Right ventricle myocardium inferior (tissue), 1 donor: ENCODE measurements at places on chromosomes 6 and 20. TPM values are rescaled to one million over a fixed set of nuclear protein-coding genes. Genes with fewer than 3 reads are reported as not detected.

DNA sequence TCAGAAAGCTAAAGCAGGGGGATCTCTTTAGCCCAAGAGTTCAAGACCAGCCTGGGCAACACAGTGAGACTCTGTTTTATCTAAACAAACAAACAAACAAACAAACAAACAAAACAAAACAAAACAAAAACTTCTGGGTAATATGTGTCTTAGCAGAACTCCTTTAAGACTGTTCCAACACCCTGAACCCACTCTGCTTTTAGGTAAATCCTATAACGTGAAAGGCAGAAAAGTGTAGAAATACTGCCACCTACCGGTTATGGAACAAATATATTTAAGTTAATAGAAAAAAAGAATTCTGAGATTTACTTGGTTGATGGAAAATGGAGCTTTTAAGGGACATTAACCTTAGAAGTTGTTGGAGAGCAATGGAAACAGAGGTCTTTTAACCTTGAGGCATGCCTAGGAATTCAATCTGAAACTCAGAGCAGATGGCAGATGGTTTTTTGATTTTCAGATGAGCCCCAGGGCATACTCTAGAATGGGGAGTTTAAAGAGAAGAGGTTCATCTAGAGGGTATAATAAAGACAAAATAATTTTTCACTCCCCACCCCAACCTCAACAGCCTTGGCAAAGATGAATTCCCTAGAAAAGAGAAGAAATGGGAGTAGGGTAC, 38.5 kb downstream of the SOD2 start:
- DNase-seq: no peak

The MYMX gene
- not detected for total RNA-seq

- no peak for DNase-seq
Measured at GRCh38 chr6:105991561-105992314, 94.4 kb upstream of the PRDM1 start.

GRCh38 chr6:88538130-88538706, 372.1 kb upstream of the CNR1 start:
- DNase-seq: no peak

DNA sequence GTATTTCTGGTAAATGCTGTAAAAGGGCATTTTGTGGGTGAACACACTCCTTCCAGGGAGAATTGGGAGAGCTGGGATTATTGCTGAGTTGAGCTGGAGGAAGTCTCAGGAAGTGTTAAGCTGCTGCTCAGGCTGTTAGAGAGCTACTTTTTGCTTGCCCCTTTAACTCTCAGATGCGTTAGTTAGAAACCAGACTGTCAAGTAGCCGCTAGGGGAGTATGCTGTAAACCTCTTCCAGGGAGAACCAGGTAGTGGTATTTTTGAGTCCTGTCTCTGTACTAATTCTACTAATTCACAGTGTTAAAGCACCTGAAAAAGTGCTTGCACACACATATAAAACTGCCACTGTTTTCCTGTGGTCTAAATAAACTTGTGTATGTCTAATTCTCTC, 6.6 kb upstream of the GFRAL start:
- no peak for DNase-seq

The DDO gene
- 29.7 TPM for total RNA-seq

The STMND1 gene
- not detected for total RNA-seq

DNA sequence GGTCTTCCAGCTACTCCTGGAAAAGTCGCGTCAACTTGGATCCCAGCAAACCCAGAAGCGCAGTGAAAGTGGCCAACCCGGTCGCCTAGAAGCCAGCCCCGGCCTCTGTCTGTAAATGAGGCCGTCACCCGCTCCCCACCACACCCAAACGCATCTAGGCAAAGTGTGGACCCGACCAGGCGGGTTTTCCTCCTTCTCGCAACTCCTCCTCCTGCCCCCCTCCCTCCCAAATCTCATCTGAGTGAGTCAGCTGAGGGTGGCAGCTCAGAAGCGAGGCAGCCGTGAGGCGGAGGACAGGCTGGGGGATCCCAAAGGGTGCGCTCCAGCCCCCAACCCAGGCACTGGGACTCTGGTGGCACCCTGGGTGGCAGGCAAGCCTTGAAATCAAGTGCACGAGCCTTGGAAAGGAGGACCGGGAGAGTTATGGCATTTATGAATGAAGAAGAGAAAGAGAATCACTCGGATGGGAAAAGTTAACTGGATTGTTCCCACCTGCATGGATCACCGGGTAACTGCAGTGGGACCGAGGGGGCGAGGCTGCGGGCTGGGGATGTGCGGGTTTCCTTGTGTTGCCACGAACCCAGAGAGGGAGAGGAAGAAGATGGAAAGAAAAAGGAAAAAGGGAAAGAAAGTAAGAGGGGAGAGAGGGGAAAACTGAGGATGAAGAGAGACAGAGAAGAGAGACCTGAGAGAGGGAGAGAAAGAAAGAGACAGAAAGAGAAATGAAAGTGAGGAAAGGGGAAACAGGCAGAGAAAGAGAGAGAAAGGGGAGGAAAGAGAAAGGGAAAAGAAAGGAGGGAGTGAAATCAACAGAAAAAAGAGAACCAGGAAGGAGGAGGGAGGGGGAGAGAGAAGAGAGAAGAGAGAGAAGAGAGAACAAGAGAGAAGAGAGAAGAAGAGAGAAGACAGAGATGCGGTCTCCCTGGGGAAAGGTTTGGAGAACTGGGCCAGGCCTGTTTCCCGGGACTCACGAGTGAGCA, at the start of gene APCDD1L:
TSS of gene APCDD1L (minus strand) at position 167 of the 980 bp plus-strand sequence. CDS start 692 bp downstream, outside the sequence.
- no peak for DNase-seq

DNA sequence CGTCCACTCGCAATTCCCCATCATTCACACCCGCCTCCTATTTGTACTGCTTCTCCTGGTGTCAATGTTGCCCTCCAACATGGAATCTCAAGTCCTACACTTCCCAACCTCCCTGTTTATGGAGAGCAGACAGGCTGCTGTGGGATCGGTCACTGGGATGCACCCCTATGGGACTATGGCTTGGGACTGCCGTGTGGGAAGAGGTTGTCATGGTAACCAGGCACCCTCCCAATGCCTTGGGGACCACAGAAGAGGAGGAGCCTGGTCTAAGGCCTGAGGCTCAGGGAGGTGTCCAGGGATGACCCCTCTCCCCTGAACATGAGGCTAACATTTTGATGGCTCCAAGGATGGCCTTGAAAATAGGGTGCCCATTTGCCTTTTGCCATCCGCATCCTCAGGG, 116.6 kb upstream of the CST7 start:
- no peak for DNase-seq

DNA sequence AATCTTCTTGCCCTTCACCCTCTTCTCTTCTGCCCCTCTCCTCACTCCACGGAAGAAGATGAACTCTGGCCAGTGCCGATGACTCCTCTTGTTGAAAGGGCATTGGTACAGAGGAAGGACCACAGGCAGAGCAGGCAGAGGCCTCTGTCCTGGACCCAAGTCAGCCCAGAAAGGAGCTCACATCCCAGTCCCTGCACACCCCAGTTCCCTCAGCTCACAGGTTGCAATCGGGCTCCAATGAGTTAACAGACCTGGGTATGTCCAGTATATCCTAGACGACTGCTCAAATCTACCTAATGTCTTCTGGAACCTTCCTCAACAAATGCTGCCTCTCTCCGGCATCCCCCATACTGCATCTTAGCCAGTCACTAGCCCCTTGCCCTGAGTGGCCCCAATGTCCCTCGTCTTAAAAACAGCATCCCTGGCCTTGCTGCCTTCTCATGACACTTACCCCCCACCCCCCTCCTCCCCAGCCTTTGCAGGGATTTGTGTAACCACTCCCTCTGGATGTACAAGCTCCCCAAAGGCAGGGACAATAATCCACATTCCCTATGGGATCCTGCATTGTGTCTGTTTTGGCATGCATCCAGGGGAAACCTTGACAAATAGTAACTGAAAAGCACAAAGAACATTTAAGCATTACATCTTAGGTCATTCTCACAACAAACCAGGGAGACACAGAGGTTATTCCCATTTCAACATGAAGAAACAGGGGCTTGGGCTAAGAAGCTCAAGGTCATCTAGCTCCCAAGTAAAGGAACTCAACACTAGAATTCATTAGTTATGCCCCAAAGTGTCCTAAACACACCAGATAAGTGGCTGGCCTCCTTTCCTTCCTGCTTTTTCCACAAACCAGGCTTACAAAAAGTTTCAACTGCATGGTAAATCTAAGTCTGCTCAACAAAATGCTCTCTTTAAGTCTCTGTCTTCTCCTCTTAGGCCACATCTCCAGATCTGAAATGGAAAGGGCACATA, 45.1 kb downstream of the TRERF1 start:
- DNase-seq: no peak

The CLPSL1 gene
- total RNA-seq: not detected

The TMEM200A gene
- total RNA-seq: not detected

GRCh38 chr20:14710951-14711350, 373.5 kb upstream of the FLRT3 start:
- DNase-seq: no peak

GRCh38 chr20:8305449-8305978, 173.4 kb downstream of the PLCB1 start:
- peak; percentile 79 for DNase-seq

The RAET1G gene
- total RNA-seq: 0.22 TPM

The FAM184A gene
- 2.4 TPM for total RNA-seq

GRCh38 chr6:24477070-24477469, 12.3 kb downstream of the GPLD1 start:
- DNase-seq: no peak

GRCh38 chr6:167798453-167798852, 28.3 kb upstream of the AFDN start:
- DNase-seq: no peak

- no peak for DNase-seq
Measured at GRCh38 chr6:87501809-87502572, 29.2 kb downstream of the SLC35A1 start.

DNA sequence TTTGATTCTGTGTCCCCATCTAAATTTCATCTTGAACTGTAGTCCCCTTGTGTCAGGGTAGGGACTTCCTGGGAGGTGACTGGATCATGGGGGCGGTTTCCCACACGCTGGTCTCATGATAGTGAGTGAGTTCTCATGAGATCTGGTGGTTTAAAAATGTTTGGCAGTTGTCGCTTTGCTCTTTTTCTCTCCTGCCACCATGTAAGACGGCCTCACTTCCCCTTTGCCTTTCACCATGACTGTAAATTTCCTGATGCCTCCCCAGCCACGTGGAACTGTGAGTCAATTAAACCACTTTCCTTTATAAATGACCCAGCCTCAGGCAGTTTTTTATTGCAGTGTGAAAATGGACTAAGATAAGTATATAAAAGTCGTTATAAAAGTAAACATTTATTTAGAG, 80.5 kb upstream of the SGK1 start:
- DNase-seq: no peak

- no peak for DNase-seq
Measured at GRCh38 chr6:36605560-36606391, 11.6 kb downstream of the SRSF3 start.

- DNase-seq: no peak
Measured at GRCh38 chr6:169225887-169226286, 27.8 kb downstream of the THBS2 start.

The CPNE5 gene
- total RNA-seq: 10.9 TPM

DNA sequence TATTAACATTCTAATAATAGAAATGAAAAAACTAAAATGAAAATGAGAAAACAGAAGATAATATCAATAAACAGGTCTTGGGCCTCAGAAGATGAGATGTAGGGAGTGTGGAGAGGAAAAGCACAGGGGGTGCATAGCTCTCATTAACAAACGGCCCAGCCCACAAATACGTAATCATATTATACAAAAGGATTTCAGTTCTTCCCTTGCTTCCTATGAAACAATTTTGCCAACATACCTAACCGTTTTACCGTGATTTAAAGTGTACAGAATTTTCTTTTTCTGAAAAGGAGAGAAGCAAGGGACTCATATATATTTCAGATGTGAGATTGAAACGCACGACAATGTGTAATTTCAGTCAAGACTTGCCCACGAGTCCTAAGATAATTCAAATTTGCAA, 136.0 kb downstream of the HFE start:
- DNase-seq: no peak

The ANGPT4 gene
- total RNA-seq: 0.05 TPM

The ZNF311 gene
- total RNA-seq: 0.35 TPM

GRCh38 chr6:5782783-5783547, 223.8 kb downstream of the NRN1 start:
- peak; percentile 77 for DNase-seq

DNA sequence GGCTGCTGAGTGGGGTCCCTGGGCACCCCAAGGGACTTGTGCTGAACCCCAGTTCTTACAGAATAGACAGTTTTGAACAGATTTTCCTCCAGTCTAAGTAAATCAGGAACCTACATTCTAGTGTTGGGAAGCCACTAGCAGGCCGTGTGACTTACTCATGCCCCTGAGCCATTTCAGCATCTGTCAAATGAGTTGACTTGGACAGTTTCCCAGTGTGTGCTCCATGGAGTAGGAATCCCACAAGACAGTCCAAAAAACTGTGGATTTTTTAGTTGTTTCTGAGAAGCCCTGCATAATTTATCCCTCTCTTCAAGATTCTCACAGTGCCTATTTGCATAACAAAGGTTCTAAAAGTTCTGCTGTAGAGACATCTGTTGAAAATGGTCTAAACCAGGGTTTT, 2.1 kb downstream of the GABRR2 start:
- no peak for DNase-seq

The EEF1A2 gene
- total RNA-seq: 1,274 TPM

GRCh38 chr20:20161611-20162010, 109.3 kb downstream of the CFAP61 start:
- no peak for DNase-seq

The MYH7B gene
- 230 TPM for total RNA-seq

DNA sequence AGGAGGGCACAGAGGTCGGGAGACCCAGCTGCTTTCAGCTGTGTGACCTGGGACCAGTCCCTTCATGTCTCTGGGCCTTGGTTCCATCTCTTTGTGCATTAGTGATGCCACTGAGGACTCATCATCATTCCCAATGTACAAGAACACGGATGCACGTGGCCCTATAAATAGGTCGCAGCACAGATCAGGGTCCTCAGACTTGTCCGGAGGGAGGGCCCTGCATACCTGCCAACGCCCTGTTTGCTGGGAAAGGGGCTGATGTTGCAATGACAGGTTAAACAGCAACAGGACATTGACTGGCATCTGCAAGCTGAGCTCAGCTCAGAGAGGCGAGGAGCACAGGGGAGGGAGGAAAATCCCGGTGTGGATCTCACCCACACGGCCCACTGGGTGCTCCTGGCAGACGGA, 21.8 kb downstream of the TGM2 start:
- no peak for DNase-seq

- no peak for DNase-seq
Measured at GRCh38 chr20:62935968-62936585, 1.9 kb upstream of the GID8 start.

The PRDM13 gene
- not detected for total RNA-seq

GRCh38 chr6:170057961-170058877, 232.7 kb downstream of the DLL1 start:
- no peak for DNase-seq

GRCh38 chr6:164039954-164040375, 625.4 kb downstream of the QKI start:
- DNase-seq: peak; percentile 73

- DNase-seq: no peak
Measured at GRCh38 chr6:139612135-139612465, 237.7 kb upstream of the CITED2 start.

- DNase-seq: no peak
Measured at GRCh38 chr6:13362412-13362811, 34.1 kb upstream of the TBC1D7 start.

The RAB32 gene
- total RNA-seq: 7.6 TPM

DNA sequence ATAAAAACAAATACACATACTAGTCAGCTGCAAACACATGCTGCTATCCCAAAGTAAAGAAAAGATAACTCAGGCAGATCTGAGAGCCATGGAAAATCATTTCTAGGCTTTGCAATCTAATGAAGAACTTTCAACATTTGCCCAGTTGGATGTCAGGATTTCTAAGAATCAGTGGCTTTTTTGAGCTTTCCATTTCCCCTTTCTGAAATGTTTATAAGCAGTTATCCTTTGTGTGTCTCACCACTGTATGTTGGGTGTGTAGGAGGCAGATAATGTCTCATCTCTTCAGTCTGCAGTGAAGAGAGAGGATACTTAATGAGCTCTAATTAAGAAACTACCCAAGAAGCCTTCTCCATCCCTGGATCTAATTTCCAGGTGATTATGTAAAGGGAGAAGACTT, 43.6 kb downstream of the RGS17 start:
- DNase-seq: no peak
